ENCODE measurements at places on chromosomes 11 and 22.
A peak's percentile ranks its signal among the peaks of the same experiment; 100 is the strongest.

DNA sequence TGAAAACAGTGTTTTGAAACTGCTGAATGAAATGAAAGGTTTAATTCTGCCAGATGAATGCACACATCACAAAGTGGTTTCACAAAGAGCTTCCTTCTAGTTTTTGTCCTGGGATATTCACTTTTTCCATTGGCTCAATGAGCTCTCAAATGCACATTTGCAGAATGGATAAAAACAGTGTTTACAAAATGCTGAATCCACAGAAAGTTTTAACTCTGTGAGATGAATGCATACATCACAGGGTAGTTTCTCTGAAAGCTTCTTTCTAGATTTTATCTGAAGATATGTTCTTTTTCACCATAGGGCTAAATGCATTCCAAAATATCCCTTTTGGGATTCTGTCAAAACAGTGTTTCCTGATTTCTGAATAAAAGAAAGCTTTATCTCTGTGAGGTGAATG is 237.6 kb downstream of the OR4A5 start:
- DNase-seq: no peak

GRCh38 chr11:88521399-88521798 is 183.9 kb upstream of the CTSC start:
- no peak for DNase-seq

- peak; percentile 1 for DNase-seq
Observed at GRCh38 chr11:101321222-101321621, 191.6 kb upstream of the PGR start.

GRCh38 chr11:102391549-102392237 is 44.7 kb downstream of the BIRC2 start:
- no peak for DNase-seq

DNA sequence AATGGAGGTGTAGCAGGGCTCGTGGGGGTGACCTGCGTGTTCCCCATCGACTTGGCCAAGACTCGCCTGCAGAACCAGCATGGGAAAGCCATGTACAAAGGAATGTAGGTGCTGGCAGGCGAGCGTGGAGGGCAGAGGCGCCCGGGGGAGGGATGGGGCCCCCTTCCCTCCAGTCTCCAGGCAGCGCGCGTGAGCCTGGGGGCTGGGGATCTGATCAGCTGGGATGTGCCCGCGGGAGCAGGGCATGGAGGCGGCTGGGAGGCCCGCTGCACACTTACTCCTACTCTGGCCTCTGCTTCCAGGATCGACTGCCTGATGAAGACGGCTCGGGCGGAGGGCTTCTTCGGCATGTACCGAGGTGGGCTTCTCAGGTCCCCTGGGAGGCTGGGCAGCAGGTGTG is 17.8 kb downstream of the SLC25A18 start:
- no peak for DNase-seq

GRCh38 chr11:111663820-111664219 is 61.6 kb downstream of the SIK2 start:
- DNase-seq: peak; percentile 46

- DNase-seq: no peak
Observed at GRCh38 chr22:24244144-24244787, 616 bp downstream of the GGT5 start.

DNA sequence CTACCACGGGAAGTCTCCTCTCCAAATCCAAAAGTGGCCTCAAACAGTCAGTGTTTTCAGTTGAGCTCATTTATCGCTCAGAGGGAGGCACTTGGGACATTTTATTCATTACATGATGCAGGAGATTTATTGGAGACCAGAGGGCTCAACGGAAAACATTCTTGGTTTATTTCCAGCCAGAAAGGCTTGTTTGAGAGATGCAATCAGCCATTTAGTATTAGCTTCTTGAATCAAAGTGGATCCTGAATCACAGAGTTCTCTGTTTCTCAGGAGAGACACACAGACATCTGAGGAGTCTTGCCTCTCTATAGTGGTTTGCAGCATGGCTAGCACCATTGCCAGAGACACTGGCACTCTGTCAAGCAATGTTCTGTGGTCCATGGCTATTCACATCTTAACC is 31.5 kb downstream of the CD44 start:
- peak; percentile 45 for DNase-seq

DNA sequence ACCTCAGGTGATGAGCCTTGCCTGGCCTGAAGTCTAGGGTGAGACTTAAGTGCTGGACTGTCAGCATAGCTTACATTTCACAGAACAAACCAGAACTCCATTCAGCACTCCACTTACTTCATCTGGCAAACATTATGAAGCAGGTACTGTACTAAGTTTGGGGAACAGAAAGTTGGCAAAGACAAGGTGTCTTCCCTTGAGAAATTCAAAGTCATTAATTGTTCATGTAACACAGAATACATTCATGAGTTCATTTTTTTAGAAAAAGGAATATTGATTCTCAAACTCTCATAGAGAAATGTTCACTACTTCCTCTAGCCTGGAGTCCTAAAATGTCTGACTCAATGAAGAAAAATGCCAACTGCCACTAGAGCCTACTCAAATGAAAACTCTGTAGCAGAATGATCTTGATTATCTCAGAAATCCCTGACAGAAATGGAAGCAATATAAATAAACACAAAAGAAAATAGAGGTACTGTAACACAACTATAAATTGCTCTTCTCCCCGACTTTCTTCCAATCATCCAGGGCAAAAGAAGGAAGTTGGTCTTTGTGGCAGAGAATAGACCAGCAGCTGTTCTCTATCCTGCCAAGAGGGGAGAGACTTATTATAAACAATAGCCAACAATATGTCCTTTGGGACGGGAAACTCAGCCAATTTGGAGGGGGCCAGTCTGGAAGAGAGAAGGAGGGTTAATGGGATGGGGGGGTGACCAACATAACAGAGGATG is 129.2 kb upstream of the MTMR2 start:
- DNase-seq: peak; percentile 81

- no peak for DNase-seq
Observed at GRCh38 chr11:94034207-94034606, 13.1 kb downstream of the HEPHL1 start.

Measured in EL (cell line).